Sciatic nerve (tissue), 2 donors: ENCODE measurements at places on chromosomes 16 and 17. TPM values are rescaled to one million over a fixed set of nuclear protein-coding genes. Genes with fewer than 3 reads are reported as not detected.

The OTOP3 gene
- not detected for total RNA-seq

The KRT34 gene
- not detected for total RNA-seq

The DLX4 gene
- not detected for total RNA-seq

The LDHD gene
- total RNA-seq, result 12.1 TPM

The UTS2R gene
- total RNA-seq, result not detected

The SLC38A8 gene
- not detected for total RNA-seq

The NLK gene
- total RNA-seq, result 34.9 TPM

The SCARF1 gene
- total RNA-seq, result 25.2 TPM

The UNC13D gene
- total RNA-seq, result 30.9 TPM

The SHCBP1 gene
- 1.9 TPM for total RNA-seq
